B cell (primary cell): ENCODE measurements at places on chromosomes 16 and 17. TPM values are rescaled to one million over a fixed set of nuclear protein-coding genes. Genes with fewer than 3 reads are reported as not detected.

The DNAI2 gene
- not detected in 2 replicates for total RNA-seq

The RBFOX1 gene
- not detected in 2 replicates for total RNA-seq

The TBC1D3H gene
- total RNA-seq = not detected in 2 replicates

The SHISA9 gene
- total RNA-seq = 0.07 and 0.19 TPM in 2 replicates

DNA sequence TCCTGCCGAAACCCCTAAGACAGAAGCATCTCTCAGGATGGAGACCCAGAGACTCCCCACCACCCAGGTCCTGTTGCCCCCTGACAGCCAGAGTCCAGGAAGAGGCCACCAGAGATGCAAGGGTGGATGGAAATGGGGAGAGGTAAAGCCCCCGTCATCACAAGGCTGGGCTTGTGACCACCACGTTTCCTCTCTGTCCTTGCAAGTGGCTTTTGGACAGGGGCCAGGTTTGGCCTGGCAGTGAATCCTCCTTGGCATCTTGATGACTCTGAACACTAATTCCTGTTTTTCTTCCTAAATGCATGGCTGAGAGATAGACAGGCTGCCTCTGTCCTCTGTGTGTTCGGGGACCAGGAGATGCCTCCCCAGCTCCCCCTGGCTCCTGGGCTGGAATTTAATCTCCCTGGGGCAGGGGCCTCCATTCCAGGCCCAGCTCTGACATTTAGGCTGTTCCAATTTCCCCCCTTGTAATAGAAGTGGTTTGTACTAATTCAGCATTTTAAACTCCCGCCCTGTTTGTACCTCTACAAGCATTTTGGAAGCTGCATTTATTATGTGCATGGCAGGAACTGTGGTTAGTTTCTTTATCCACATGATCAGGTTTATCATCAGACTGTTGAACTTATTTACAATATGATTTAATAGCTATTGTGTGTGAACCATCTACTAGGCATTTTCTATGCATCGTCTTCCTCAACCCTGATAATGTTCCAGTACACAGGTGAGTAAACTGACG lies 116.1 kb upstream of the IRX6 start:
- no peak for DNase-seq
- no peak overlapping the region for H3K4me3 ChIP-seq
- no peaks in the 10 kb centered on the region for H3K36me3 ChIP-seq
- no peak overlapping the region for H3K27ac ChIP-seq
- no peaks in the 10 kb centered on the region for H3K27me3 ChIP-seq
- no peaks in the 10 kb centered on the region for H3K4me1 ChIP-seq

DNA sequence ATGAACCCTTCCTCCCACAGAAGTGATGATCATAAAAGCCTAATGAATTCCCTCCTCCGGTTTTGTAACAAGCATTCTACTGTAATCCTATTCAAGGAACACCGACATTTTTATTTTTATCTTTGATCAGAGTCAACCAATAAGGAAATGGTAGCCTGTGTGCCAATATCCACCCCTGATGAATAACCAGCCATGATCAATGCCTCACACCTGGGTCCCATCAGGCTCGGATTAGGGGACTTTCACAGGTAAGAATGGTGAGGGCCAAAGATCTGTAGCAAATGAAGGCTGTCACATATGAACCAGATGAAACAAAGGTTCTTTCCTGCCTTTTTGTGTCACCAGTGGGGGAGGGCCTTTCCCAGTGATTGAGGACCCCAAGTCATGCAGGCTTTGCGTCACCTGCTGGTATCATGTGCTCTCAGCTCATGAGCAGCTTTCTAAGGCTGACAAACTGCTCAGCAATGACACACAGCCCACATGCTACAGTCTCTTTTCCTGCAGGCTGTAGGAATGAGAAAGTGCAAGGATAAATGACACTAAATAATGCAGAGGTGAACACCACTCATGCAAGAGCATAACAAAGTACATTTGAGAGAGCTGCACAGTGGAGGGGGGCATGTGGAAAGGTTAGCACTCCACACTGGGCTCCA lies 34.9 kb downstream of the TOM1L2 start:
- no peak overlapping the region for H3K4me3 ChIP-seq
- no peaks in the 10 kb centered on the region for H3K27me3 ChIP-seq
- no peak overlapping the region for H3K27ac ChIP-seq
- H3K36me3 ChIP-seq = no peaks in the 10 kb centered on the region
- H3K4me1 ChIP-seq = no peaks in the 10 kb centered on the region

- DNase-seq = peak; percentile 58
- no peaks in the 10 kb centered on the region for H3K4me1 ChIP-seq
- no peaks in the 10 kb centered on the region for H3K27me3 ChIP-seq
- H3K4me3 ChIP-seq = no peak overlapping the region
- peaks cover 5% of the 10 kb centered on the region for H3K36me3 ChIP-seq
- no peak overlapping the region for H3K27ac ChIP-seq
Observed at GRCh38 chr17:3602499-3602898, 6.7 kb downstream of the TRPV1 start.

DNA sequence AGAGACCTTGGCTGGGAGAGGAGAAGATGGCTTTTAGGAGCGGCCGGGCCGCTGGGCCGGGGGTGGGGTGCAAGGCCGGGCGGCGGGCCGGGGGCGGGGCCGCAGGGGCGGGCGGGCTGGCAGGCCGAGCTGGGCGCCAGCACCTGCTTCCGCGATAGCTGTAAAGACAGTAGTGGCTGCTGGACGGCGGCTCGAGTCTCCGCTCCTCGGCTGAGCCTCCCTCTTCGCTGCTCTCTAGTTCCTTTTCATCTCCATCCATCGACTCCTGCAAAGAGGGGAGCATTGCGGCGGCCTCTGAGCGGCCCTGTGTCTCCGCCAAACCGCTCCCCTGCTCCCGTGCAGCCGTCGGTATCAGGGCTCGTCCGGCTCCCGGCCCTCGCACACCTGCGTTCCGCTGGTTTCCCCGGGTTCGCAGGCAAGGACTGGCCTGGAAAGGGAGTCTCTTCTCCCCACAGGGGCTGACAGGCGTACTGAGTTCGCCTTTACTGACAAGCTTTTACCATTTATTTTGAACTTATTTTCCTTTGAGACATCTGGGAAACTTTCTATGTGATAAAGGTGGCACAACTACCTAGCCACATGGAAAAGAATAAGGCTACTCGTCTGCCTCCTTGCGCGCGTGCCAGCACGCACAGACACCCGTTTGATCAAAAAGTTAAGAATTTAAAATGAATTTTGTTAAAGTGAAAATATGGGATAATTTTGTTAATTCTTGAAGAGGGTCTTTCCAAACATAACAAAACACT lies at the start of gene C17orf75:
Gene C17orf75 (minus strand): TSS at position 317 of the 746 bp plus-strand sequence. CDS start 34 bp downstream, at position 283.
- H3K4me3 ChIP-seq = peak within 1 kb of the TSS; percentile 68
- H3K27me3 ChIP-seq = no peaks in the 10 kb centered on the region
- no peaks in the 10 kb centered on the region for H3K36me3 ChIP-seq
- peak within 1 kb of the TSS; percentile 90 for H3K27ac ChIP-seq

DNA sequence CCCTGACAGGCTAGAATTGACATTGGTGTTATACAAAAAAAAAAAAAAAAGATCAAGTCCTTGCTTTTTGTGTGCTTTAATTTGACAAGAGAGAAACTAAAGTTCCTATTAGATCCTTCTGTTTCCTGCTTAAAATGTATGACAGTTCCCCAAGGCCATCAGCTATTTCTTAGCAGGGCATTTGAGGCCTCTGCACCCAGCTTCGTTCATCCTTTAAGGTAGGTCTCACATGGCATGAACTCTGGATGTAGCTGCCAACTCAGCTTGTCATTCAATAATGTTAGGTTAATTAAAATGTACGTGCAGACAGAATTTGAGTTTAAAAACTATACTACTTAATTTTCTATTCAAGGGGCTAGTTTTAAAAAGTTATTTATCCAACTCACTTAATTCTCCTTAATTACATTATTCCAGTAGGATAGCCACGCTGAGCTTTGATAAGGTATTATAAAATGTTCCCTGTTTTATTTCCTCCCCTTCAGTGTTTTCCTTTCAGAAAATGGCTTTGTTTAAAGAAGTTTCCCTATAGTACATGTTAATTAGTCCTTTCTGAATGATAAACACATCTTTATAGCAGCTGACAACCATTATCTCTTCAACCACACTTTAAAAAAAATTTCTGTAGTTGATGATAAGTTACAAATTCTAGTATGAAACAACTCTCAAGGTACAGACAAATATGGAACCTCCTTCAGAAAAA lies 1.2 kb upstream of the RFFL start:
- H3K4me3 ChIP-seq = no peak overlapping the region
- no peaks in the 10 kb centered on the region for H3K27me3 ChIP-seq
- no peak for DNase-seq
- no peak overlapping the region for H3K27ac ChIP-seq
- H3K4me1 ChIP-seq = peaks cover 17% of the 10 kb centered on the region
- no peaks in the 10 kb centered on the region for H3K36me3 ChIP-seq

GRCh38 chr17:79732804-79733691 lies 2.3 kb downstream of the ENPP7 start:
- peaks cover 25% of the 10 kb centered on the region for H3K4me1 ChIP-seq
- H3K36me3 ChIP-seq = no peaks in the 10 kb centered on the region
- no peak for DNase-seq
- no peaks in the 10 kb centered on the region for H3K27me3 ChIP-seq
- H3K27ac ChIP-seq = peak overlapping the region; percentile 73

DNA sequence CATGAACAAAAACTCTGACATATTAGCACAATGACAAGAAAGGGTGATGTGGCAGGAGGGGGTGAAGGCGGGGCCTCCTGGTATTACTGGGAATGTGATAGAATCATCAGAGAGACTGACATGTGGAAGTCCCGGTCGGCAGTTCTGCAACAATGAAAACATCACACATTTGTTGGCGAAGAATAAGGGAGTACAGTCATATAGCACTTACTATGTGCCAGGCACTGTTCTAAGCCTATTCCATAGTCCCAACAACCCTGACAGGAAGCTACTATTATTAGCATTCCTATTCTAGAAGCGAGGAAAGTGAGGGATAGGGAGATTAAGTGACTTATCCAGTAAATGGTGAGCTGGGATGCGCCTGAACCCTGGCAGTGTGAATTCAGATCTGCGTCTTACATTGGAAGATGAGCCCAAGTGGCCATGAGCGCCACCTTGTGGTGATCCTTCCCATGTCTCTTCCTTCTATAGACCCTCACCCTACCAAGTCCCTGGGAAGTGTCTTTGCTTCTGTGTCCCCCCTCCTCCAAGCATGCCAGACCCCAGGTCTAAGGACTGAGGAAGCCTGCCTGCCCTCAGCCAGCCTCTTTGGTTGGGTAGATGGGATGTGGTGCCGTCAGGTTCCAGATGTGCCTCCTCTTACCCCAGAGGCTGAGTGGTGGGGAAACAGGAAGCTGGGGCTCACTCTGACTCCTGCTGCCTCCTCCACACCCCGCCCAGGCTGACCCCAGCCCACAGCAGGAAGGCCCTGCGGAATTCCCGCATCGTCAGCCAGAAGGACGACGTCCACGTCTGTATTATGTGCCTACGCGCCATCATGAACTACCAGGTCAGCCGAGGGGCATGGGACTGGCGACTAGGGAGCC lies 14.0 kb downstream of the FMNL1 start:
- H3K27me3 ChIP-seq = no peaks in the 10 kb centered on the region
- H3K36me3 ChIP-seq = peaks cover 3% of the 10 kb centered on the region
- no peak overlapping the region for H3K4me3 ChIP-seq
- peaks cover 18% of the 10 kb centered on the region for H3K4me1 ChIP-seq

DNA sequence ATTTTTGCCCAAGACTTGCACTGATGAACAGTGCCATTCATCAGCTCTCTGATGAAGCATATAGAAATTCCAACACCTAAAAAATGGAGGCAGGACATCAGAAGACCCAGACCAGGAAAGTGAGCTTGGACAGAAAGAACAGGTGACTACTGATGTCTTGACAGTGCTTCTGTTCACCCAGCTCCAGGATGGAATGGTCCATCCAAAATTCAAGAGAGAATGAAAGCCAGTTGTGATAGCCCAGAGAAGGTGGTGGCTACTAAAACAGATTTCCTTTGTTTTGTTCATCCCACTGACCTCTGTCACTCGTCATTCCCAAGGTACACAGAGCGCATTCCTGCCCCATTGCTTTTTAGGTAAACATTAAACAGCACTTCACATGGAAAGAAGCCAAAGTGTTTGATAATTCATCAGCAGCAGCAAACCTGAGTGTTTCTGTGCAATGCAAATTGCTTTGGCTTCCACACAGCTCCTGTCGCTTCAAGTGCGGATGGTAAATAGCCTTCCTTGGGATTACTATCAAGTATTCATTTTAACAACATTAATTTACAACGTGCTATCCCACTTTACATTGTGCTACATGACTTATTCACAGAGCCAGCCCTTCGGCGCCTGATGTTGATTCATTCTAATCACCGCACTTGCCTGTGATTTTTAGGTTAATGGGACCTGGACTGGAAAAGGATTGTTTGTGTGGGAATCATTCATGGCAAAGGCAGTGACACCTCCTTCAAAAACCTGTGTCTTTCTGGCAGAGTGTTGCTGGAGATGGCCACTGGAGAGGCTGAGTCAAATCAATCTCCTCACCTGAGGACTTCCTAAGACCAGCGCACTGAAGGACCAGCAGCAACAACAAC lies 65.1 kb upstream of the TOX3 start:
- DNase-seq = no peak
- no peaks in the 10 kb centered on the region for H3K27me3 ChIP-seq
- no peaks in the 10 kb centered on the region for H3K4me1 ChIP-seq
- H3K4me3 ChIP-seq = no peak overlapping the region

GRCh38 chr16:56749672-56750491 lies 20.0 kb downstream of the NUP93 start:
- no peaks in the 10 kb centered on the region for H3K4me1 ChIP-seq
- H3K4me3 ChIP-seq = no peak overlapping the region
- no peaks in the 10 kb centered on the region for H3K27me3 ChIP-seq
- no peak for DNase-seq
- H3K27ac ChIP-seq = no peak overlapping the region
- H3K36me3 ChIP-seq = no peaks in the 10 kb centered on the region
